ENCODE measurements at places on chromosomes 2 and 18. TPM values are rescaled to one million over a fixed set of nuclear protein-coding genes. Genes with fewer than 3 reads are reported as not detected.

- no peak for DNase-seq
Observed at GRCh38 chr18:23943104-23943503, 71.5 kb upstream of the TTC39C start.

CHRNG gene
- not detected for total RNA-seq

GRCh38 chr2:215487002-215487372 lies 51.1 kb upstream of the FN1 start:
- no peak for DNase-seq

- no peak for DNase-seq
Observed at GRCh38 chr2:159677654-159678053, 34.7 kb upstream of the MARCHF7 start.

DNA sequence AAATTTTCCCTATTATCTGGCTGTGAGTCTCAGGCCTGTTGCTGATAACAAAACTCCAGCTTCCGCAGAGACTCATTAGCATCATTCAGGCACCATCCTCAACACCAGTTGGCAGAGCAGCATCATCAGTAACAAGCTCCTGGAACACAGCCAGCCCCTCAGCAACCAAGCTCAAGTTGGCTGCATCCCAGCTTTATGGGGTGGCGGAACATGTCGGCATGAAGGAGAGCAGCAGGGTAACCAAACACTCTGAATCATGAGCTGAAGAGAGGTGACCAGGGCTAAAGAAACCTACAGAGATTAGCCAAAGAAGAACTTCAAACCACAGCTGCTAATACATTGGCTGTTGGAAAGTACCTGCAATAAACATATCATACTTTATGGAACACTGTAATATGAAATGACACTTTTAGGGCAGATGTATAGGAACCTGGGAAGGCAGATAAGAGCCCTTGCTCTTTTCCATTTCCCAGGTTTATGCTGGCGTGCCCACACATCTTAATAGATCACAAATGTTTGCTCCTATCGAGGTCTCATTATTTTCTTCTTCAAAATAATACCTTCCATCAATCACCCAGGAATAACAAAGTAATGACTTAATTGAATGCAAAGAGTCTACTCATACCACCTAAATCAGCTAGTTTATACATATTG lies 63.8 kb downstream of the PDE11A start:
- DNase-seq, result no peak

C2orf66 gene
- total RNA-seq, result not detected

DNA sequence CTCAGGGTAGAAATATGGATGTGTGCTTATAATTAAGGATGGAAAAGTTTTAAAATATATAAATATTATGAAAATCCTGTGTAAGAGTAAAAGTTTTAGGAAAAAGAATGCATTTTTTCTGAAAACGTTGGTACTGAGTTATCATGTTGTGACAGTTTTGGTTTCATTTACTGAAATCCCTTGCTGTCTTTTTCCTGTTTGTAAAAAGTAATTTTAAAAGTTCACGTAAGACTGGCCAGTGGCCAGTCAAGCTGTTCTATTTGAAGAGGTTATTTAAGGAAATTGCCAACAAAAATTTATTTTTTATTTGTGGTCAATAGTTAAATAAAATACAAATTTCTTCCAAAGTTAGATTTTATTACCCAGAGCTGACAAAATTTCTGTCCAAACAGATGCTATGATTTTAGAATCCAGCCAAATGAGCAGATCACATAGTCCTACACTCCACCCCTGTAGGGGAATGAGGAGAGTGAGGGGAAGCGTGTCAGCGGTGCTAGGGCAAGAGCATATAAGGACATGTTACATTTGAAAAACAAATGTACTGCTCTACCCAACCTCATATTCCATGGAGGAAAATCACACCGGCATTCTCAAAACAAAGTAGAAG lies 297.8 kb upstream of the TFPI start:
- no peak for DNase-seq

GRCh38 chr18:36812678-36813077 lies 16.1 kb downstream of the TPGS2 start:
- no peak for DNase-seq

UCN gene
- total RNA-seq, result 7.2 TPM

- DNase-seq, result no peak
Observed at GRCh38 chr2:71906357-71906973, 241.2 kb downstream of the CYP26B1 start.

DNA sequence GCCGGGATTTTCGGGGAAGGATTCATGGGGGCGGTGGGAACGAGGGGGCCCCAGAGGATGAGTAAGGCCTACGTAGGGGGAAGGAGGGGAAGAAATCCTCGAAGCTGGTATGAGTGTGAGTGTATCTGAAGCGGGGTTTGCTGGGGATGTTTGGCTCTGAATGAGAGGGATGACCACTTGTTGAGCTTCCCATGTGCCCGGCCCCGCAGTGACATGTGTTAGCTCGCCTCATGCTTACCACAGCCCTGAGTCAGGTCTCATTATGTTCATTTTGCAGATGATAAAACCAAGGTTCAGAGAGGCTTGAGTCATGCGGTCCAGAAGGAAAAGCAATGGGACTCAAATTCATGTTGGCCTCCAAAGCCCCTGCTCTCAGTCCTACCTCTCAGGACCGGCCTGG lies 214.7 kb downstream of the BCL2 start:
- DNase-seq, result no peak

DIS3L2 gene
- 20.2 TPM for total RNA-seq
